WTC11 (cell line): ENCODE measurements at places on chromosomes 11 and 22.

GRCh38 chr22:38685761-38686160 lies 4.0 kb downstream of the TOMM22 start:
- DNase-seq = no peak

GRCh38 chr11:20138707-20139106 lies 21.6 kb downstream of the DBX1 start:
- DNase-seq = no peak

- DNase-seq = no peak
These were observed 128 bp downstream of the TAF10 start for GRCh38 chr11:6611963-6612212.

DNA sequence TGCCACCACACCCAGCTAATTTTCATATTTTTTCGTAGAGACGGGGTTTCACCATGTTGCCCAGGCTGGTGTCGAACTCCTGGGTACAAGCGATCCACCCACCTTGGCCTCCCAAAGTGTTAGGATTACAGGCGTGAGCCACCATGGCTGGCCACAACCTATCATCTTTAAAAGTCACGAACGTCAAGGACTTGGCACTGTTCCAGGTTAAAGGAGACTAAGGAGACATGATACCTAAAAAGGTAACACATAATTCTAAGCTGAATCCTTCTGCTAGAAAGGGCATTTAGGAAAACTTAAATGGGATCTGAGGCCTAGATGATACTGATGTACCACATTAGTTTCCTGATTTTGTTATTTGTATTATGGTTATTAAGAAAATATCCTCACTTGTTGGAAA lies 43.3 kb upstream of the SYT9 start:
- DNase-seq = no peak

GRCh38 chr11:57800444-57801182 lies 39.0 kb downstream of the CTNND1 start:
- no peak for DNase-seq

GRCh38 chr11:127843483-127844396 lies 743.6 kb downstream of the ETS1 start:
- DNase-seq = peak; percentile 89

DNA sequence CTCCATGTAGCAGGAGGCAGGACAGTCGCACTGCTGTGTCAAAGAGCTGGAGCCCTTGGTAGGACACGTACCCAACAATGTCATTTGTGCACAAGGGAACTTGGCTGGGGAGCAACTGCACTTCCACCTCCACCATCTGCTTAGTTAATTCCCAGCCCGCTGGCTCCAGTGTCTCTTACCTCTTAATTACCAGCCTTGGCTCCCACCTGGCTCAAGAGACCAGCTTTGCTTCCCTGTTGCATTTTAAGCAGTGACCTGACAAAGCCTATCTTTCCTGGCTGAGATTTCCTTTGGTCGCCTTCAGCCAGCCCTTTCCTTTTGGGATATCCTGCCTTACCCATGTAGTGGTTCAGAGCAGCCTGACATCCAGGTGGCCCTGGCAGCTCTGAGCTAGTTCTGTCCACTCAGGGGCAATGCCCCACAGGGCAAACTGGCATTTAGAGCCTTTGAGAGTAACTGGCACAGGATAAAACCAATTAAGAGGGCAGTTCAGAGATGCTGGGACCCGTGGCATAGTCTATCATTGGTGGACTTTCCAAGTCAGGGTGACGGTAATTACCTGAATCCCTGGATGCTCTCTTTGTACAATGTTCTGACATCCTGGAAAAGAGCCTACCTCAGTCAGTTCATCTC lies 212.6 kb upstream of the SORL1-AS1 start:
- no peak for DNase-seq

- DNase-seq = no peak
These were observed 133.4 kb downstream of the DCDC1 start for GRCh38 chr11:31236143-31236542.

DNA sequence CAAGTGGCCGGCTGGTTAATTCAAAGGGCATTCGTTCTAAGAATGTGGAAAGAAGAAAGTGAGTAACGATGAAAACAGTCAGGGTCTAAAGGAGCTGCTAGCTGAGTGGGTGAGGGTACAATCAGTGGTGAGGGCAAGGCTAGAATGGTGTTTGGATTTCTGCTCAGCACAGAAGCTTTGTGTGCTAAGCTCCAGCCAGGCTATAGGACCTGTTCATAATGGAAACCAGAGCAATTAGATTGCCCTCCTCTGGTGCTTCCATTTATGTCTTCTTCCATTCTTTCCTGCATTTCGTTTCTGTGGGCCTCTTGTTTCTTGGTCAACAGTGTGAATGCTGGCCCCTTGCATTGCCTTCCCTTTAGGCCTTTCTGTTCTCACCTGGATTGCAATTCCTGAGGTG lies 572.9 kb upstream of the CHORDC1 start:
- no peak for DNase-seq

DNA sequence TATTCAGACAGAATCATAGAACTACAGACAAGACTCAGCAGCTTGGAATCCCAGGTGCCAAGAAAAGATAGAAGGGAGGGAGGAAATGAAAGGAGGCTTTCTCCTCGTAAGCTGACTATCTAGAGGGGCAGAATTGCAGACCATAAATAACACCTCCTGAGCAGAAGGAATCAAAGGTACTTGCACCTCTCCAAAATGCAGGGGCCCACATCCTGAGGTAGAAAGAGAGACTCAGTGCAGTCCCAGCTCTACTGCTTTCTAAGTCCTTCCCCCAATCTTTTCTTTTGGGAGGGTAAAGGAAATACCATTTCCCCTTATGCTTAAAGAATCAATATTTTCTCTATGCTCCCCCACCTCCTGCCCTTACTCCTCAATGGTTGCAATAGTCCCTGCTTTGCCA lies 55.2 kb downstream of the SYTL2 start:
- no peak for DNase-seq

DNA sequence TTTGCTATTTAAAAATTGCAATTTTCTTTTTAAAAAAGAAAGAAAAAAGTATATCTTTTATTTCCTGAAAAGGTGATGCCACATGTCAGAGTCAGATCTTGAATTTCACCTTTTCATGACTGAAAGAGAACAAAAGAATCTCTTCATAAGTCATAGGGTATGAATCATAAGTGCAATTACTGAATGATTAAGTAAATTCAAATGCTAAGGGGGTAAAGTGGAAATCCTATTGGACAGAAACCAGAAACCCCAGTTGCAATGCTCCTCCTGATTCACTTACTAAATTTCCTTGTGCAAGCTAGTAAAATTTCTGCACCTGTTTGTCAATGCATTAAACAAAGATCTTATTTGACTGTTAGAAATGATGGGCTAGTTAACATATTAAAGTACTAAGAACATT lies 8.2 kb upstream of the PRRG4 start:
- DNase-seq = no peak

DNA sequence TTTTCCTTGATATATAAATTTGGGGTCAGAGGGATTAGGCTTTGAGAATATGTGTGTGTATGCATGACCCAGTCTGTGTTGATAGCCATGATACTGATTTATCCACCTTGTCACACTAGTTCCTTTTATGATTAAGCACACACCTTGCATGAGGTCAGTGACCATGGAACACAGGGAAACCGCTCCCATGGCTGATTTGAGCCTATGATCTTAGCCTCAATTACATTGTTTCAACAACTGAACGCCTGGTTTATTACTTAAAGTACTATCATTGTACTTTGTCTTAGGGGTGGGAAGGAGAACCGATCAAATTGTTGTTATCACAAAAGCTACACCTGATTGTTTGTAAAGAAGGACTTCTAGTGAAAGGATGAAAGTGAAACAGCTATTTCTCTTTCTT lies 70.7 kb downstream of the ARFGAP2 start:
- DNase-seq = no peak

- DNase-seq = no peak
These were observed 43.9 kb downstream of the PDHX start for GRCh38 chr11:34960277-34960676.

DNA sequence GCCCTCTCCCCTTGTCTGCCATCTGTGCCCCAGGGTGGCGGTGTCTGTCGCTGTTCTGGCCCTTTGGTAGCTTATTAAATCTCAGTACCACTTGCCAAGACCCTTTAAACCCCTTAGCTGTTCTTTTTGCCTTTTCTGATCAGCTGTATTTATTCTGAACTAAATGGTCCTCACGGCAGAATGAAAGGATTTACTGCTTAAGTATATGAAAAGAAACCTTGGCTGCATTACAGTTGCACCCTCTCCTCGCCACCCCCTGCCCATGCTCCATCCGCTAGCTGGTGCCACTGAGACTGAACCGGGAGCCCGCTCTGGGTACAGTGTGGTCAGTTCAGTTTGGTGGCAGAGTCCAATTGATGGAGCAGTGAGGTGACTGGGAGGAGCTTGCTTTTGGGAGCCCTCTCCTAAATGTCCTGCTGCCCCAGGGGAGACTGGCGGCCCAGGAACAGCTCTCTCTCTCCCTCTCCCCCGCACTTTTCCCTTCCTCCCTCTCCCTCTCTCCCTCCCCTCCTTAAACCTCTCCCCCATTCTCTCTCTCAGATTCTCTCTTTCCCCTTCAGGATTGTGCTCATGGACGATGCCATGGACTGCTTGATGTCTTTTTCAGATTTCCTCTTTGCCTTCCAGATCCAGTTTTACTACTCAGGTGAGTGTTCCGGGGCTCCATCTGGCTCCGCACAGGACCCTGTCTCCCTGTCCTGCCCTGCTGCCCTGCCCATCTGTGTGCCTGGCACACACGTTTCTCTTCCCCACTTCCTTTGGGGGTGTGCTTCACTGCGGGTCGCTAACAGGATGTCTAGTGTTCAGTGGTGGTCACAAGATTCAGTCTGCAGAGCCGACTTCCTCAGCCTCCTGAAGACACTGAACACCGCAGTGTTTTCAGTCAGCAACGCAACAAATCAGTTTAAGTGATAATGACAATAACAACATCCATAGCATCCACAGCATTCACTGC lies 21.8 kb downstream of the ARFGAP2 start:
- no peak for DNase-seq

DNA sequence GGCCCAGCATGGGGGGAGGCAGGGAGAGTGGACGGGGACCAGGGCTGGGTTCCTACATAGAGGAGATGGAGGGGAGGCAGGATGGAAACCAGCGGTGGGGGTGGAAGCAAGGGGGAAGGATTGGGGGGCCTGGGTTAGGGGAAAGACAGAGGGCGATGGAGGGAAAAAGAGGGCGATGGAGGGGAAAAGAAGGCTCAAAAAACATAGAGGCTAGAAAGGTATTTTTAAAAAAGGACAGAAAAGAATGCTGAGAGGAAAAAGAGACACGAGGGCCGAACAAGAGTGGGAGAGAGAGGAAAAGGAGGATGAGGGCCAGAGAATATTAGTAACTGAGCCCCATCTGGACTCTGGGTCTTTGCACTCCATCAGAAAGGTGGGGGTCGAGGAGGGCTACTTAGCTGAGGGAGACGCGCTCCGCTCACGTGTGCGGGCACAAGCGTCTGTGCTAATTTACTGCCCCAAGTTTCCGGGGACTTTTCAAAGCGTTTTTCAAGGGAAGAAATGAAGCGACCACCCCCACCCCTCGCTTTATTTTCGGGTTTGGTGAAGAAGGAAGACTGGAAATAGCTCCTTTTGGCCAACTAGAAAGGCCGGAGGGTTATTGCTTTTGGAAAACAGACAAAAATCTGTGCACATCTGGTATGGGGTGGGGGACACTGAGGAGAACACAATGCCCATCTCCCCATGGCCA lies 14.5 kb downstream of the PAX6 start:
- DNase-seq = no peak

DNA sequence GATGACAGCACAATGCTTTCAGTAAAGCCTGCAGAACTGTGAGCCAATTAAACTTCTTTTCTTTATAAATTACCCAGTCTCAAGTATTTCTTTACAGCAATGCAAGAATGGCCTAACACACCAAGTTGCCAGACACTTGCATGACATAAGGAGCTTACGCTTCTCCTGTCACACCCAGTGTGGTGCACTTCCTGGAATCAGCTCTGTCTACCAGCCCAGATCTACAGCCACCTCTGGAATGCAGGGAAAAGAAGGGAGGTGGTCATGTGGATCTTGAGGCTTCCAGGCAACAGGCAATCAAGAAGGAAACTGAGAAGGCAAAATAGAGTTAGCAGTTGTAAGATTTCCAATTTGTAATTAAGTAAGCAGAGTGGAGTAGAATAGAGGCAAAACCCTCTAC lies 37.4 kb upstream of the SESN3 start:
- DNase-seq = no peak

DNA sequence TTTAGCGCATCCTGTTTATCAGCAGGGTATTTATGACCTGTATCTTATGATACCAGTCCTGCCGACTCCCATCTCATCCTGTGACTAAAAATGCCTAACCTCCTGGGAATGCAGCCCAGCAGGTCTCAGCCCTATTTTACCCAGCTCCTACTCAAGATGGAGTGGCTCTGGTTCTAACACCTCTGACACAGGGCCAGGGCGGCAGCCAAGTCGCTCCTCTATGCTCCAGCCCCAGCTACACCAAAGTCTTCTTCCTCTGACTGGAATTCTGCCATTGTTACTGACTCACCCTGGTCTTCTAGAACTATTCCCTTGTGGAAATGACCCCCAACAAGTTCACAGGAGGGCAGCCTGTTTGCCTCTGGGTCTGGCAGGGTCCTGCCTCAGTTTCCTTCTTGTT lies 7.9 kb upstream of the C1QTNF6 start:
- DNase-seq = no peak

DNA sequence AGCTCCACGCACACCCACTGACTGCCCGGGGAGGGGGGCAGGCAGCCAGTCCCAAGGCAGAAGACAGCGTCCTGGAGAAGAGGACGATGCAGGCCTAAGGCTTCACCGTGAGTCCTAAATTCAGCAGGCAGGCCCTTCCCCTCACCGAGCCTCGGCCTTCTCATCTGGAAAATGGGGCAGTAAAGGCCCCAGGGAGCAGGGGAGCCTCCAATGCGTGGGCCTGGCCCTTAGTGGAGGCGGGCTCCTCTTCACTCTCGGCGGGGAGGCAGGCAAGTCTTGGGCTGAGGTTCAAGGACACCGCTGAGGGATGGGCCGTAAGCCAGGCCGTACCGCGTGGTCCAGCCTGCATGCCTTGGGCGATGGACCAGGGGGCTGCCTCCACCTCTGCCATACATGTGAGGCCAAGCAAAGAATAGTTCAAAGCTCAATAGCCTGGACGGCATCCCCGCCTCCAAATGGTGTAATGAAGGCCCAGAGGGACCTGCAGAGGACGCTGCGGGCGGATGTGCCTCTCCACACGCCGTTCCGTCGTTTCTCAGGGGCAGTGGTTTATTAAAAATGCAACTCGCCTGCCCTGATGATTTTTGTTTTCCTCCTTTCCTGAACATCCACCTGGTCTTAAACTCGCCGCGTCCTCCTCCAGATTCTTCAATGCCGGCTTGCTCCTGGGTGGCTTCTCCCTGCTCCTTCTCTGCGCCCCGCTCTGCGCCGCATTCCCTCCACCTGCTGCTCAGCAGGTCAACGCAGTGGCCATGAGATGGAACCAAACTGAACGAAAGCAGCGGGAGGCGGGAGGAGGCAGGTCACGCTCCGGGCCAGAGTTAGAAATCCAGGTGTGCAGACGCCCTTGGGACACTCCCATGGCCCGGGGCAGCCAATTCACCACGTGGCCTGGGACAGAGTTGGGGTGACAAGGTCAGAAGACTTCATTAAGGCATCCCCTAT lies 627.8 kb downstream of the TBC1D22A start:
- DNase-seq = no peak

GRCh38 chr11:11663907-11664306 lies 42.1 kb upstream of the GALNT18 start:
- DNase-seq = no peak
